ENCODE measurements at places on chromosomes 2 and 18.

GRCh38 chr2:229235131-229235914 is 35.8 kb downstream of the PID1 start:
- H3K4me1 ChIP-seq: no peaks in the 10 kb centered on the region
- no peak overlapping the region for H3K4me3 ChIP-seq
- peaks cover 5% of the 10 kb centered on the region for H3K27me3 ChIP-seq
- peak; percentile 48 for DNase-seq
- H3K27ac ChIP-seq: no peak overlapping the region
- no peaks in the 10 kb centered on the region for H3K36me3 ChIP-seq

- no peak for DNase-seq
- peaks cover 63% of the 10 kb centered on the region for H3K4me1 ChIP-seq
- no peaks in the 10 kb centered on the region for H3K36me3 ChIP-seq
- no peak overlapping the region for H3K4me3 ChIP-seq
- H3K27me3 ChIP-seq: peaks cover 9% of the 10 kb centered on the region
Measured at GRCh38 chr2:205659922-205660321, 22.4 kb upstream of the NRP2 start.

GRCh38 chr2:162401871-162402270 is 57.9 kb downstream of the GCA start:
- no peaks in the 10 kb centered on the region for H3K27me3 ChIP-seq
- H3K27ac ChIP-seq: no peak overlapping the region
- DNase-seq: no peak
- H3K4me3 ChIP-seq: no peak overlapping the region
- no peaks in the 10 kb centered on the region for H3K36me3 ChIP-seq
- no peaks in the 10 kb centered on the region for H3K4me1 ChIP-seq

DNA sequence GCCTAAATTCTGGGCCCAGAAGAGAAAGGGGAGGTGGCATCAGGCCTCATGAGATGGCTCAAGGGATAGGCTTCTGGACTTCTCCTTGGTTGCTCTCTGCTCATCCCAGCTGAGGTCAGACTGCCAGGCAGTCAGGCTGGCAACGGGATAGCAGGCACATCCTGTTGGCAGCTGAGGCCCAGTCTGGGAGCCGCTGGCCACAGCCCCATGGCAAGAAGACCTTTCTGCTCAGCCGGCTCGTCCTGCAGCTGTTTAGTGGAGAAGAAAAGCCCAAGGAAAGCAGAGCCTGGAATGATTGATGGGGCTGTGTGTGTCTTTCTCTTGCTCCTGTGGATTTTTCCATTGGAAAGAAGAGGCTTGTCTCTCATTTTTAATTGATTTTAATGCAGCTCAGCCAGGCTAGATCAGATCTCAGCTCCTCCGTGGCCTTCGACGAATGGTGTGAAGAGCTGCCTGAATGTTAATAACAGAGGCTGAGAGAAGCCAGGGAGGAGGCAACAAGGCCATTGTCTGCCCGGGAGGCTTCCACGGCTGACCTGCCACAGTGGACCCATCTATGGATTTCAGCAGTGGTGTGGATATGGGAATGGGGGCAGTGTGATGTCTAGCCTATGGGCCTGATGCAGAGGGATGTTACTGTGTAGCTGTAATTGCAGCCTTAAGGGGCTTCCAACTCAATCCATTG is 99.5 kb downstream of the HS1BP3 start:
- H3K27me3 ChIP-seq: peaks cover 3% of the 10 kb centered on the region
- H3K4me3 ChIP-seq: no peak overlapping the region
- H3K4me1 ChIP-seq: peaks cover 29% of the 10 kb centered on the region

GRCh38 chr2:209424199-209424701 is 403 bp downstream of the MAP2 start:
- peaks cover 29% of the 10 kb centered on the region for H3K27me3 ChIP-seq
- DNase-seq: peak; percentile 27
- no peak overlapping the region for H3K27ac ChIP-seq
- peak overlapping the region; percentile 91 for H3K4me3 ChIP-seq
- H3K36me3 ChIP-seq: no peaks in the 10 kb centered on the region

DNA sequence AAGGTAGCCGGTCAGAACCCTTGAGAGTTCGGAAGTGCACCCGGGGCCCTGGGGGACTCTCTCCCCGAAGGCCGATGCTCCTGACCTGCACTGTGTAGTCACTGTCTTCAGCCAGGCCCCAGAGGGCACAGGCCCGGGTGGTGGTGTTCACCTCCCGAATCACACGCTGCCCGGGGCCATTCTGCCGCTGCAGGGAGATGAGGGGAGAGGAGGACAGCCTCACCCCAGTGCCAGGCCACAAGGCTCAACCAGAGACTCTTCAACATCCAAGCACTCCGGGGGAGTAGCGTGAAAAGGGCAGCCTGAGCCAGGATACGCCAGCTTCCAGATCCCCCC is 1.1 kb downstream of the FNDC4 start:
- H3K27ac ChIP-seq: no peak overlapping the region
- DNase-seq: no peak
- H3K36me3 ChIP-seq: no peaks in the 10 kb centered on the region
- peaks cover 30% of the 10 kb centered on the region for H3K4me1 ChIP-seq
- H3K4me3 ChIP-seq: peak overlapping the region; percentile 76

GRCh38 chr2:234436482-234436837 is 60.4 kb downstream of the ARL4C start:
- no peak overlapping the region for H3K4me3 ChIP-seq
- peaks cover 54% of the 10 kb centered on the region for H3K4me1 ChIP-seq
- peaks cover 3% of the 10 kb centered on the region for H3K27me3 ChIP-seq
- H3K36me3 ChIP-seq: no peaks in the 10 kb centered on the region
- peak overlapping the region; percentile 34 for H3K27ac ChIP-seq

DNA sequence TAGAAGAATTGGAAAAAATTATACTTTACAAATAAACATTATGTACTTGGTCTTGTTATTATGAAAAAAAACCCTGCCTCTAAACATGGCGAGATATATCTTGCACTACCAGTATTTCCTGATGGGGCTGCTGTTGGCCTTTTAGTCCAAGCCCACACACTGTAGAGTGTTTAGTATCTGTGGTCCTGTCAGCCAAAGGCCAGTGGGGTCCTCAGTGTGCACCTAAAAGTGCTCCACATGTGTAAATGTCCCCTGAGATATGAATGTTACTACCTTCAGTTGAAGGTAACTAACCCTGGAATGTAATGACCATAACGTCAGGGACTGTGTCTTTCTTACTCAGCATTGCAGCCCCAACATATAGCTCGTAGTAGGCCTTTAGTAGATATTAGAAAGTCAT is 71.1 kb upstream of the HK2 start:
- H3K4me3 ChIP-seq: no peak overlapping the region
- H3K36me3 ChIP-seq: no peaks in the 10 kb centered on the region
- H3K4me1 ChIP-seq: peaks cover 17% of the 10 kb centered on the region

DNA sequence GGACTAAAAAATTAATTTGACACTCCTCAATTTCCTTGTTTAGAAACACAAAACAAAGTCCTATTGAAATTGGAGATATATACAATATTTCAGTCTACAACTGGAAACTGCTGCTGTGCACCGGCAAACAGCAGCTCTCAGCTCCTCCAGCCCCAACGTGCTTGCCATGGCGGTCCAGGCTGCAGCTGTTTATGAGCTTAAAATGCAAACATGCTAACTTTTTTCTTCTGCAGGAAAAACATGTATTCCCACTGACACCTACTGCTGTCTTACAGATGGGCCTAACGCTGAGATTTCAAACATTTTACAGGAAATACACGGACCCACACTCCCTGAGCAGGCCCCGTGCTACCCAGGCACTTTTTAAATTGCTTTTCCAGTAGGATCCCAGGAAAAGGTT is 195.5 kb downstream of the BCL11A start:
- H3K27me3 ChIP-seq: peaks cover 8% of the 10 kb centered on the region
- no peak for DNase-seq

DNA sequence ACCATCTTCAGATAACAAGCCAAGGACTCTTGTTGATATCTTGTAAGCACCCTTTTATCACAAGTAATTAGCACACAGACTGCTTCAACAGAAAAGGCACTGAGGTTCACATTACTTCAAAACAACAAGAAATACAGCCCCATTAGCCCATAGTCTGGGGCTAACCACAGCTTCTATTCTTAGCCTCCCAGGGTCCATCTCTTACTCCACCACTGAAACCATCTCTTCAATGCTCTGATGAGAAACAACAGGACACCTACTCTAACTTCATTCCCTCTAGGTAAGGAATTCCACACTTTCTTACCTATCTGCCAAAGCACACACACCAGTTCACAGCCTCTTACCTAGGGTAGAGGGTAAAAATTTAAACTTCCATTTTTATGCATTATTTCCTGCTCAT is 26.4 kb upstream of the CYTIP start:
- H3K4me1 ChIP-seq: no peaks in the 10 kb centered on the region
- H3K4me3 ChIP-seq: no peak overlapping the region
- no peaks in the 10 kb centered on the region for H3K36me3 ChIP-seq
- no peak for DNase-seq

- H3K27me3 ChIP-seq: peaks cover 5% of the 10 kb centered on the region
- peaks cover 14% of the 10 kb centered on the region for H3K36me3 ChIP-seq
- no peak overlapping the region for H3K27ac ChIP-seq
- H3K4me3 ChIP-seq: no peak overlapping the region
Measured at GRCh38 chr2:172643142-172643541, 87.3 kb downstream of the PDK1 start.

GRCh38 chr2:16948710-16949109 is 283.1 kb upstream of the CYRIA start:
- H3K4me1 ChIP-seq: peaks cover 25% of the 10 kb centered on the region
- H3K27ac ChIP-seq: no peak overlapping the region
- no peak overlapping the region for H3K4me3 ChIP-seq
- H3K36me3 ChIP-seq: no peaks in the 10 kb centered on the region
- DNase-seq: no peak
- no peaks in the 10 kb centered on the region for H3K27me3 ChIP-seq
